ENCODE measurements at places on chromosomes 16 and 17.
A peak's percentile ranks its signal among the peaks of the same experiment; 100 is the strongest.

- peak; percentile 62 for DNase-seq
These were observed 49.3 kb upstream of the USP7 start for GRCh38 chr16:9012848-9013507.

GRCh38 chr17:63631062-63631461, 8.8 kb downstream of the MAP3K3 start:
- DNase-seq, result no peak

DNA sequence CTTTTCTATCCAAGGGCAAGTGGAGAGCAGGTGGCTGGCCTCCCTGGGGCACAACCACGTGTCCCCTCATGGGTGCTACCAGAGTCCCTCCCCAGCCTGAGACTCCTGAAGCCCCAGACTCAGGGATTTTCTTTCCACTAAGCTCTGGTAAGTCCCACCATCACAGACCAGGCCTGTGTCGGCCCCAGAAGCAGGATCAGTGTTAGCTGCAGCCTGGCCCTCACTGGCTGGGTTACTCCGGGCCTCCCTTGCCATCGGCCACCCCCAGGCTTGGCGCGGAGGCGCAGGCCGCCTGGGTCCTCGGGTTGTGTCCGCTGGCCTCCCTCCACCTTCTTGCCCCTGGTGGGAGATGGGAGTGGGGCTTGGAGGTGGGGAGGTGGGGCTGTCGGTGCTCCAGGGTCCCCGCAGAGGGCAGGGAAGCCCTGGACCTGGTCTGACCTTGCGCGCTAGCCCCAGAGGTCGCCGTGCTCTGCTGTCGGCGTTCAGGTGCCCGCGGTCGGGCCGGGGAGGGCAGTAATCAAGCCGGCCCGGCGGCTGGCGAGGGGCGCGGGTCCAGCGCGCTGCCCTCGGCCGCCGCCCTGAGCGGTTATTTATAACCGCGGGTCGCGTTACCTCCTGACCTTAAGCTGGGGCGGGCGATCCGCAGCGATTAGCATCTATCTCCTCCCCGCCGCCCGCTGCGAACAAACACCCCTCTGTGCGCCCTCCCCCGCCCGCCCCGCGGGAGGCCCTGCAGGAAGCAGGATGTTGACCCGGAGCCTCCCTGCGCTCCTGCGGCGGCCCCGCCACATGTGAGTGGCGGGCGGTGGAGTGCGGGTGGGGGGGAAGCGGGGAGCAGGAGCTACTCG, 78.1 kb upstream of the TOB1 start:
- peak; percentile 18 for DNase-seq

GRCh38 chr17:3318336-3318735, 20.2 kb upstream of the OR3A1 start:
- DNase-seq, result no peak

GRCh38 chr17:61574542-61575351, 16.3 kb downstream of the NACA2 start:
- DNase-seq, result peak; percentile 58

GRCh38 chr17:77385750-77386501, 245.2 kb downstream of the SEC14L1 start:
- DNase-seq, result no peak
